CD4-positive, alpha-beta T cell treated with Interleukin-12 subunit alpha and Interleukin-12 subunit beta, for 1 hour (primary cell): ENCODE measurements at places on chromosomes 4 and X.

DNA sequence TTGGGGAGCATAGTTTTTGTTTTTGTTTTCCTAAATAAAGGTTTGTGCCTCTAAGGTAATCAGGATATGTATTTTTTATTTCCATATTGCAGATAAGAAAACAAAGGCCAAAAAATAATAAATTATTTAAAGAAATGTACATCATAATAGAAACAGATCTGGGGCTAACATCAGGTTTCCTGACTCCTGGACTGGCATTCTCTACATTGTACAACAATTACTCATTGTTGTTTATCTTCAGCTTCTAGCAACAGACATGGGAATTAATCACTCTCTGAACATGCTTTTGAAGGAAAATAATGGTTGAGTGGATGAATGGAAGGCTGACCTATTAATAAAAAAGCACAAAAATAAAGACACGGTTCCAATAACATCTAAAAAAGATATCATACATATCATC is 146.2 kb downstream of the KCNIP4 start:
- no peak for DNase-seq

GRCh38 chrX:32280921-32281320 is 930.4 kb downstream of the DMD start:
- DNase-seq, result no peak

DNA sequence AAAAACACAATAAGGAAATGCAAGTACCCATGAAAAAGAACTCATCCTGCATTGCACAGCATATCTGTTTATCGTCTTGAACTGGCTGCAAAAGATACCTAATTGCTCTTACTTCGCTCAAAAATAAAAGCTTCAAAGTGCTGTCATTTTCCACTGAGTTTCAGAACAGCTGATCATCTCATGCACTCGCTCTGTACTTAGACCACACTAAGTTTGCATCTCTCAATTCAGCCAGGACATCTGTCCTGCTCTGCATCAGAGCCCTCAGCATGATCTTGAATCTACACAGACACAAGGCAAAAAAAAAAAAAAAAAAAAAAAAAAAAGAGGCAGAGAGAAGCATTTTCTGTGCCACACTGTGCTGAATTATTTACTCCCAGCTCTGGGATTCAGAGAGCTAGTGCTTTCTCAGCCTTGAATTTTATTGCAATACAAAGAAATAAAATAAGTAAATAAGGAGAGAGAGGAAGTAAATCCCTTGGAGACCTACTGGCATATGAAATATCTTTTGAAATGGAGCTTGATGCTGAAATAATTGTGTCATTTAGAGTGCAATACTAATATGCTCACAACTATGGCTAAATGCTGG is 81.3 kb downstream of the PPP1R2C start:
- no peak for DNase-seq

DNA sequence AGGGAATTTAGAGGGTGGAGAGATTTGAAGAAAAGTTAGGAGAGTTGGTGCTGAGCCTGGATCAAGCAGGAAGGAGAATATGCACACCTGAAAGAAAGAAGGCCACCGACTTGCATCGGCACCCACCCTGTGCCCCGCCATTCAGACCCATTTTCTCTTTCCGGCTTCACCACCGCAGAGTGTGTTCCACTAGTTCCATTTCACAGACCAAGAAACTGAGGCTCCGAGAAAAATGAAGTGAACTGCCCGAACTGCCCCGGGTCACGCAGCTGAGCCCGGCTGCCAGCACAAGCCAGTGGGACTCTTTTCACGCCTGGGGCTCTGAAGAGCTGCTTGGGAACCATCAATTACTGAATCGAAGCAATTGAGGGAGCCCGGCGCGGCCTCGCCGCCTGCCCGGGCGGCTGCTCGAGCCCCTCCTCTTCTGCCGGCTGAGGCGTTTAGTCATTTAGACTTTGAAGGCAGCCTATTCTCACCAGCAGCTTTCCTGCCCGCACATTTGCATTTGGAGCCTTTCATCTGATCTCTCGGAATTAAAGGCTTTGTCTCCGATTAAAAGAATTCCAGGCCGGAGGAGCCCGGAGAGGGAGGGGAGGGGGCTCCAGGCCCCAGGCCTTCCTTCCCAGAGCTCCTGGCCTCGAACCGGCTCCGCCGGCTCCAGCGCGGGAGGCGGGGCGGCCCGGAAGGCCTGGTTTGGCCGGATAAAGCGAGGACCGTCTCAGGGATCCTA is 140.2 kb upstream of the PJA1 start:
- DNase-seq, result no peak

GRCh38 chrX:124211312-124211942 is 121.0 kb upstream of the TEX13D start:
- DNase-seq, result peak; percentile 64

GRCh38 chr4:185518069-185518468 is 17.2 kb downstream of the PDLIM3 start:
- no peak for DNase-seq

GRCh38 chr4:79402332-79402851 is 5.6 kb downstream of the GK2 start:
- no peak for DNase-seq

- DNase-seq, result no peak
These were observed 18.1 kb upstream of the TRIM2 start for GRCh38 chr4:153186046-153186728.

DNA sequence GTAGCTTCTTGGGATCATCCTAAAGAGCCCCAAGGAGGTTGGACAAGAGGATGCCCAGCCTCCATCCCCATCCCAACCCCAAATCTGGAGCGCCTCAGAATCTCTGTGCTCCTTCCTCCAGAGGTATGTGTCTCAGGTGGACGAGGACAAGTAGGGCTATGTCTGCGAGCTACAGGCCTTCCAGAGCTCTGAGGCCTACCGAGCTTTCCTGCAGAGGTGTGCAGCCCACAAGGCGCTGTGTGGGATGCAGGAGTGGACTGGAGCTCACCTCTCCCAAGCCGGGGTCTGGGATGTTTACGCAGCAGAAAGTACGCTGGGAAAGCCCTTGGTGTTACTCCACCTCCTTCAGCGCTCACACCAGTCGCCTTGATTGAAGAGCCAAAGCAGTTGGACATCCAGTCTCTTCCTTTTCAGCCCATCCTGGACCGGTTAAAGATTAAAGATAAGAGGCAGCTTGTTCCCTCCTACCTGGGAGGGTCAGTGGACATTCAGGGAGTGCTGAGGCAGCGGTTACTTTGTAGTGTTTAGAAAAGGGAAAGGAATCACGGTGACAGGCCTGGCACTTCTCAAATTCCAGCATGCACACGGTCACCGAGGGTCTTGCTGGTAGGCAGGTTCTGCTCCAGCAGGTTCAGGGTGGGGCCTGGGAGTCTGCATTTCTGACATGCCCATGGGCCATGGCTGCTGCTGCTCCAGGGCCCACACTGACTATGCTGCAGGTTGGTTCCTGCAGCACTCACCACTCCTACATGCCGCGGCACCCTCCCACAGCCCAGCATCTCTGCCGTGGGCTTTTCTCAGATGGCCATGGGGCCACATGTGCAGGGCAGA is 29.5 kb upstream of the JAKMIP1 start:
- no peak for DNase-seq

DNA sequence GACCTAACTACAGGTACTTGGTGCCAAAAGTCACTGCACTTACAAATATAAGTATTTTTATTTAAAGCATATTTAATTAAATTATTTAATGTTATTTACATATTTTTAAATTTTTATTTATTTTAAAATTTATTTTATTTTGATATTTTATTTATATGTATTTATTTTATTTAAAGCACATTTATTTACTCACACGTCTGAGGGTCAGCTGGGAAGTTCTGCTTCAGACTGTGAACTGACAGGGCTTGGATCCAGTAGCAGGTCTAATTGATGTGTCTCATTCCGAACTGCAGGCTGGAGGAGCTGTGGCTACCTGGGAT is 392.5 kb downstream of the GBA3 start:
- DNase-seq, result no peak

- DNase-seq, result no peak
These were observed 27.8 kb upstream of the PSAPL1 start for GRCh38 chr4:7462509-7462971.

DNA sequence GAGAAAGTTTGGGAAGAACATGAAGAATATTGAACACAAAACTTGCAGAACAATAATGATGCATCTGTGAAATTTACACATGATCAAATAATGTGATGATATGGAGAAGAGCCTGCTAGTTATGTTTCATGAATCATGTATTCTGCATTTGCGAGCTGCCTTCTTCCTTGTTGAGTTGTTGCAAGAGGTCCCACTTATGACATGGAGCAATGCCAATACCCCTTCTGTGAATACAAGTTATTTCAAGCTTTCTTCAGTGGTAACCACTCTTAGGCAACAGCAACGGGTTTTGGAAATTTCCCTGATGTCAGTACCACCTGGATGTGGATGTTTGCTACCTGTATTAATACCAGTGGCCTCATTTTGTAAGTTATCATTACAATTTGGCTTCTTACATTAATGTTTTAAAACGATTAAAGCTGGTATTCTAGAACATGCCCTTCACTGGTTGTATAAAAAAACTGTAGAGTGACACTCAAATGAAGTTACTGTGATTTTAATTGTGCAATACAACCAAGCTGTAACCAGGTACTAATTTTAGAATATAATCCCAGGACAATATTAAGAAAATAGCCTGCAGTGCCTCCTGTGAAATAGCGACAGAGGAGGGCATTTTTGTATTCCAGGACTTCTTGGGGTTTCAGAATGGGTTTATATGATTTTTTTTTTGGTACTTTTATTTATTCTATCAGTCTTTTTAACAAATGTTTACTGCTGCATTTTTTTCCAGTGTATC is 25.3 kb downstream of the IQCM start:
- DNase-seq, result no peak

GRCh38 chr4:185755451-185755850 is 56.5 kb downstream of the SORBS2 start:
- DNase-seq, result no peak

DNA sequence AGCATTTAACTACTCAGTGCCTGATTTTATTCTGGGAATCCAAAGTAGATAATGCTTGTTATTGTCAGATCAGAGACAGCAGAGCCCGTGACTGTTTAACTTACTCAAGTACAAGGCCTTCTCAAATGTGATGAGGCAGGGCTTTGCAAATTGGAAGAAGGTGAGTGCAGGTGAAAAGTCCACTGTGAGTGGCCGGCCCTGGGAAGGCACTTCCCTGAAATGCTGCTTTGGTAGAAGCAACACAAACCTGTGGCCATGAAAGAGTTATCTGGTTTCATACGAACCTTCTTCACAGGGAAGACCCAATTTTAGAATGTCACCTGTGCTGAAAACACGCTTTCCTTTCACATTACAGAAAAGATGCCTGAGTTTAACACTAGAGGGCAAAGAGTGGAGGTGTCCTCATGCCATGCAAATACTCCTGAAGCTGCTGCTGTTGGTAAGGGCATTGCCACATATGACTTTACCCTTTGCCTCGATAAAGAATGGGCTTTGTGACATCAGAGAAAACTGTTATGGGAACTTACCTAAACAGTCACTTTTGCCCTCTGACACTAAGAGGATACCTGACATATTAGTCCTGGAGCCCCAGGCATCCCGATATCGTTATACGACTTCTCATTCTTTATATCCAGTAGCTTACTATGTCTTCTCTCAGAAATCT is 8.0 kb downstream of the PPARGC1A start:
- DNase-seq, result no peak

DNA sequence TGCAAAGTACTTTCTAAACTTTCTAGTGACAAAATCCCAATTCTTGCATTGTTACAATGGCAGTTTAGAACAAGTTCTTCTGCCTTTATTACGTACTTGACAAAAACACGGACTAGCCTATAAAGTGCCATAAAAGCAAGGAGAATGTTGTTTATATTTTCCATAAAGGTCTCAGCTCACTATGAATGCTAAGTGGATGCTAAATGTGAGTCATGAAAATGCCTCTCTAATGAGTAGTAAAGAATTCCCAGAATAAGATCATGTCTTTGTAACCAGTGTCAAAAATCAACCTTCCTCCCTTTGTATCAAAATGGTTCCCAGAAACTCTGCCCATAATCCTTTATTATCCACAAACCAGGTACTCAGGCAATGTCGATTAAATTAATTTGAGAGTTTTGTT is 539.8 kb upstream of the SLIT2 start:
- no peak for DNase-seq

GRCh38 chr4:7788193-7788592 is 151.5 kb downstream of the AFAP1 start:
- no peak for DNase-seq

GRCh38 chr4:28269426-28269825 is 1408.8 kb downstream of the STIM2 start:
- no peak for DNase-seq

GRCh38 chr4:98601708-98602107 is 56.7 kb downstream of the TSPAN5 start:
- peak; percentile 32 for DNase-seq

DNA sequence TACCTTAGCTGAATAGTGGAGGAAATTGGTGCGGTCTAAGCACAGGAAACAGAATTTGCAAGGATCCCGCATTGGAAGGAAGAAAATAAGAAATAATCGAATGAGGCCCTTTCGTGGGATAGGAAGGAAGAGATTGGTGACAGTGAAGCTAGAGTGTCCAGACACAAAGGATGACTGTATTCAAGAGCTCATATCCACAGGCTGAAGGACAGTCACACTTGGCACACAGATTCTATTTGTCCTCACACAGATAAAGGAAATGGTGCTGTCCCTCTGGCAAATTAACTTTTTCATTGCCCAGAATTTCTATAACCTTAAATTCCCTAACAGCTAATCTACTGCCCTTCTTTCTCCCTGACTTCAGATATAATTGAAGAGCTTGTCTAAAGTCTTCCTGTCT is 2188.9 kb upstream of the TENM3 start:
- no peak for DNase-seq

GRCh38 chrX:112835019-112835418 is 5.6 kb downstream of the AMOT start:
- no peak for DNase-seq
